ENCODE measurements at places on chromosomes 3 and 15.
A peak's percentile ranks its signal among the peaks of the same experiment; 100 is the strongest.

GRCh38 chr3:15923640-15924405, 126.0 kb upstream of the ANKRD28 start:
- no peak for DNase-seq

DNA sequence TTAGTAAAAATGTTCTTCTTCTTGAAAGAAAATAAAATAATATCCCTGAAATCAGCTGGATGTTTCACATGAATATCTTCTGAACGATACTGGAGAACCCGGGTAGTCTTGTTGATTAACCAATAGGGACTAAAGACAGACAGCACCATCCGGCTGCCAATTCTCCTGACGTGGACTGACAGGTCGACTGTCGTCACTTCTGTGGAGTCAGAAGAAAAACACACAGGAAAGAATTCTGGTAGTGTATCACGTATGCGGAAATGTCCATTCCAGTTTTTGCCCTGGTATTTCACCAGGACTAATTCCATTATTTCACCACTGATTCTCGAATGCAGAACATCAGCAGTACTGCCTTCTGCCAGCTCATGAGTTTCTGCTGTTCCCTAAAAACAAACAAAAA, 144.6 kb downstream of the VPS13C start:
- DNase-seq = no peak

DNA sequence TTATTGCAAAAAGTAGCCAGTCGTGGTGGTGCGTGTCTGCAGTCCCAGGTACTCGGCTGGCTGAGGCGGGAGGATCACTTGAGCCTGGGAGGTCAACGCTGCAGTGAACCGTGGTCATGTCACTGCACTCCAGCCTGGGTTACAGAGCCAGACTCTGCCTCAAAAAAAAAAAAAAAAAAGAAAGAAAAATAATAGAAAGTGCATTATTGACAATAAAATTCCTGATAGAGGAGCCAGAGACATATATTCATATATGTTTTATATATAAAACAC, 43.6 kb upstream of the PYDC2 start:
- DNase-seq = no peak

DNA sequence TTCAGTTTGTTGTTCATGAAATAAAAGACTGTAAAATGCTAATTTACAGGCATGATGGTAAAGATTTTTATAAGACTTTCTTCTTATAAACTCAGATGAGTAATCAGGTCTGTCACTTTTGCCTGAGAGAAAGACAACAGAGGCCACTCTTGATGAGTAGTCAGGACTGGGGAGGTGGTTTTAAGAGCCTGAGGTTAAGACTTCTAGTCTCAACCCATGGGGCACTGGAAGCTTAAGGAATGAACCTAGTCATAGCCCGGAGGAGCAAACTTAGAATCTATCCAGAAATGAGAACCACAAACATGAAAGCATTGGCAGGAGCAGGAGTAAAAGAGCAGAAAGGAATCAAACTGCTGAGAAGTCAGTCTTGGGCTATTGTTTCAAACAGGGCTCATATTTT, 846.3 kb upstream of the ARPP21 start:
- DNase-seq = no peak

- DNase-seq = no peak
These were observed 203.0 kb downstream of the AKAP13 start for GRCh38 chr15:85583442-85583841.

DNA sequence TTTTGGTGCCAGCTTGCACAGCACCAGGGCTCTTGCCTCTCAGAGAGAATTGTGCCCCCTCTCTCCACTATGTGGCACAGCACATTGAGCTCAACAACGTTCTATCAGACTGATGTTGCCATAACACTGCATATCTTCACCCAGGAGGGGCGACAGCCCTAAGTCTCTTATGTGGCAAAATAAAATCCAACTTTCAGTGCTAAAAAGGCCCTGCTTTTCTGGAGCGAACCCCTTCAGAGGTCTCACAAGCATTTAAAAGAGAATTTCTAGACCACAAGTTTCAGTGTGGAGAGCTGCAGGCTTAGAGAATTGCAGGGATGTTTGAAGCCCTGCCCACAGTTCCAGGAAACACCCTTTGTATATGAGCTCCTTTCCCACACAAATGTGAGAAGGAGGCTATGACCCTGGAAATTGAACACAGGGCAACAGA, 85.5 kb downstream of the LIPC start:
- no peak for DNase-seq

GRCh38 chr3:138902171-138902570, 44.8 kb downstream of the FOXL2 start:
- DNase-seq = no peak

- DNase-seq = no peak
These were observed 773.1 kb upstream of the NR2F2 start for GRCh38 chr15:95557226-95558046.

DNA sequence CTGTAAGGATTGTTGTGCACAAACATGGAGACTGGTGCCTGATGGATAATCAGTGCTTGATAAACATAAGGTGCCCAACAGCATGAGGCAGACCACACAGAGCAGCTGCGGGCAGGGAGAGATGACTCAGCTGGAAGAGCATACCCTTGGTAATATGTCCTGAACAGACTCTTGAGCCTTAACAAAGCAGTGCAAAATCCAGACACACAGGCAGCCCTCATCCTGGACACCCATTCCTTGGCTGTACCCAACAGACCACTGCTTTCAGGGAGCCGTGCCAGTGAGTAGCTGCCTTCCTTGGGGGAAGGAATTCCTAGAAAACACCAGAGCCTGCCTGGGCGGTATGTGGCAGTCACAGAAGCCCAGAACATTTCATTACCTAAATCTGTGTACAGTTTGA, 156.2 kb downstream of the CLSTN2 start:
- no peak for DNase-seq

DNA sequence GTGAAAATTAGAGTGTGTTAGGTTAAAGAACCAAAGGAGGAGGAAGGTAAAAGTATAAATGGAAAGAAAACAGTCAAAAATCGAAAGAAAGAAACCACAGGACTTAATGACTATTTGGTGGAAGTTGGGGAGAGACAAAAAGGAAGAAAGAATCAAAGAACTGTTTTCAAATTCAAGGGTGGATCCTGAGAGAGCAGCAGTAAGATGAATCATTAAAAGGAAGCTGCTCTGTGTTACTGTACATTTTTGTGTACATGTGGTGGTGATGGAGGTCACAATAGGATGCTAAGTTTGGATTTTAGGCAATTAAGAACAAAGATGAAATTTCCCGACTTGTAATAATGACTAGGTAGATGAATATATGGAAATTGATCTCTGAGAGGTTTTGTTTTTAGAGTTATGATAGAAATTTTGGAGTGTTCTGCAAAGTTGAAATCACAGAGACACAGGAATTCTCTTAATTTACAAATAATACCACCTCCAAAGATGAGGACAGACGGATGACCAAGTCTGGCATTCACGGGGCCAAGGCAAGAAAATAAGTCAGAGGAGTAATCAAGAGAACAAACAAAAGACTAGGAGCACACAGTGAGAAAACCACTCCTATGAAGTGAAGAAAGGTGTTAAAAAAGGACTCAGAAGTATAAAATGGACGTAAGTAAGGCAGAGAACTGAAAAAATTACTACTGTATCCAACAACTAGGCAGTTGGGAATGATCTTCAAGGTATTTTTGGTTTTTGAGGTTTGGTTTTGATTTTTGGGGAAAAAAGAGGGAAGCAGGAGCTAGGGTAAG, 7.1 kb downstream of the DHX36 start:
- DNase-seq = no peak

- DNase-seq = no peak
These were observed 129.8 kb downstream of the MINAR1 start for GRCh38 chr15:79561982-79562381.

- no peak for DNase-seq
These were observed 15.0 kb downstream of the EPHB1 start for GRCh38 chr3:134810052-134810435.

- DNase-seq = no peak
These were observed 1226.4 kb downstream of the NSUN3 start for GRCh38 chr3:95289295-95289694.

- no peak for DNase-seq
These were observed 25.8 kb downstream of the RAF1 start for GRCh38 chr3:12638105-12638504.

DNA sequence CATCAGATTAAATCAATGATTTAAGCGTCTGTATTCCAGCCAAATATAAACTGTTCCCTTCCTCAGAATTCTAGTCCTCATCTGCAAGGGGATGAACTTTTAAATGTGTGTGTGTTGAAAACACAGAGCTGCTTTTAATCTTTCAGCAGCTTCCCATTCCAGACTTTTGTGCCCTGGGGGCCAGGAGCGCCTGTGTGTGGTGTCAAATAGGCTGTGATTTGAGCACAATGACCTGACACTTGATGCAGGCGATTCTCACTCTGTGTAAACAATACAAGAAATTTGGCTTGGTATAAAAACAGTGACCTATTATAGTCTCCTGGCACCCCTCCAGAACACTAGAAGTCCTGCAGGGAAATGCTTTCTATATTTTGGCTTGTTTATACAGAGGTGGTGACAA, 274.6 kb upstream of the ROPN1 start:
- DNase-seq = peak; percentile 46

- peak; percentile 37 for DNase-seq
These were observed 5.7 kb downstream of the FURIN start for GRCh38 chr15:90873998-90874605.

GRCh38 chr3:6825524-6825923, 35.4 kb upstream of the GRM7 start:
- no peak for DNase-seq

GRCh38 chr3:40379674-40380306, 7.2 kb upstream of the ENTPD3 start:
- no peak for DNase-seq

DNA sequence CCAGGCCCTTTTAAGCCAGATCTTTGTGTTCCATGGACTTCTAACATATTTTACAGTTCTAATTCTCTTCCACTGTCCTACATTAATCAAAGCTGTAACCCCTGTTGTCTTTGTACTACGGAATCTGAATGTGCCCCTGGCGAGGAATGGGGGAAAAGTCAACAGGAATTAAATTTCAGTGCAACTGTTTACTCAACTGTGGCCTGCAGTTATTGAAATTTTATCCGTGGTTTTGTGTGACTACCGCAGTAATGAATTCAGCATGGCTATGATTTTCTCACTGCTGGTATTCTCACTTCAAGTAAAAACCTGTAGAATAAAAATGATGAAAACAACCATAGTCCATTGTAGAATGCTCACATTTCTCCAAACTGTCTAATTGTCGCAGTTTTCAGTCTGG, 388.0 kb downstream of the FOXP1 start:
- no peak for DNase-seq

DNA sequence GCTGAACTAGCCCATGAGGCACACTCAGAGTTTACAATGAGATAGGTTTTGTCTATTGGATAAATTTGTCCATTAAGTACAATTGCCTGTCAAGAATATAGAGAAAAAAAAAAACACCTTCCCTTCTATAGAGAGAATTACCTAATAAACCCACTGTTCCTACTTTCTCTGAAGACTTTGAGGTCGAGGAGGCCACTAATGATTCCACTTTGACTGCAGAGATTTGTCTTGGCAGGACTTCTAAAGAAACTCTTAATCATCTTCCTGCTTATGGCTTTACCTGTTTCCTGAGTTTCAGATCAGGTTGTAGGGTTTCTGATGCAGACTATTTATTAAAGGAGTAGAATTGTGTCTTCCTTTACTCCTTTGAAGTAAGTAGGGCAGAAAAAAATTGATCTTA, 342.4 kb upstream of the KCNMB2 start:
- DNase-seq = no peak

DNA sequence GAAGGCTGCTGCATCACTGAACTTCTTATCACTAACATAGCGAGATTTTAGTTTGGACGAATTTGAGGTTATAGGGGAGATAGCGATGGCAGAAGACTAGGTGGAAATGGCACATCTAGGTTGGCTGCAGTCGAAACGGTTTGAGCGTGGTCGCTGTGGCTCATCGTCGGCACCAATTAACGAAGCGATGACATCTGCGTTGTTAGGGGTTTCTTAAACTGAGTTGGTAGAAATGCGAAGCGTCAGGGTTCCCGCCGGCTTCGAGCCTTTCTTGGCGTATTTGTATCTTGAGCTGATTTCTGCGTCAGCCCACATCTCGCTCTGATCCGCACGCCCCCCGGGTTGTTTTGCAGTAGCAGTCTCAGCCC, 319 bp downstream of the LNP1 start:
- no peak for DNase-seq

DNA sequence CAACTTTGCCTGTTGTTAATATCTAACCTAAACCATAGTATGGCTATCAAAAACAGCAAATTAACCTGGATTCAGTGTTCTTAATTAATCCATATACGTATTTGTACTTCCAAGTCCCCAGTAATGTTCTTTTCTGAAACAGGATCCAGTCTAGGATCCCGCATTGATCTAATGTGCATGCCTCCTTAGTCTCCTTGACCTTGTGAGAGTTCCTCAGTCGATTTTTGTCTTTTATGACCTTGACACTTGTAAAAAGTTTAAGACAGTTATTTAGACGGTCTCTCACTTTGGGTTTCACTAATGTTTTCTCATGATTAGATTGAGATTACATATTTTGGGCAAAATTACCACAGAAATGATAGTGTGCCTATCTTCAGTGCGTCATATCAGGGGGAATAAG, 69.4 kb downstream of the TGFBR2 start:
- no peak for DNase-seq

GRCh38 chr3:31636049-31636448, 103.3 kb downstream of the STT3B start:
- DNase-seq = no peak

GRCh38 chr3:129927072-129927471, 33.6 kb upstream of the TMCC1 start:
- no peak for DNase-seq

DNA sequence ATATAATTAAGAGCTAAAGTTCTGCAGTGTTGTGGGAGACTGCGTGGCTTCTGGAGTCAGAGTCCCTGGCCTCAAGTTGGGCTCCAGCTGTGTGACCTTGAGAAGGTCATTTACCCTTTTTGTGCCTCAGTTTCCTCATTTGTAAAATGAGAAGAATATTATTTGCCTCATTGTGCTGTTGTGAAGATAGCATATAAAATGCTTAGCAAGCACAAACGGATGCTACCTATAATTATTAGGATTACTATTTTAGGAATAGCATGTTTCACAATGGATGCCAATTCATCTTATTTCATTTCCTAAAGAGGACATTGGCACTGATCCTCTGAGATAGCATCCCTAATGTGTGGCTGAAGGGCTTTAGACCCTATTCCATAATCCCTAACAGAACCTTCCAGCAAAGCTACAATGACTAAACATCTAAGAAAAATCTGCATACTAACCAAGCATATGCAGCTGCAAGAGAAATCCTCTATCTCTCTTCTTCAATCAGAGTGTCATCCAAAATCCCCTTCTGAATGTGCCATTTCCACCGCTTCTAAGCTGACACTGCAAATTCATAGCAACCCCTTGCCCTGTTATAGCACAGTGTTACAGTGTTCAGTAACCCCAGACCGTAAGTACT, 148.3 kb downstream of the RBMS3 start:
- no peak for DNase-seq

GRCh38 chr3:133881492-133881891, 14.2 kb downstream of the RAB6B start:
- DNase-seq = no peak

- DNase-seq = no peak
These were observed 98.9 kb upstream of the TLE3 start for GRCh38 chr15:70196372-70197316.

- DNase-seq = no peak
These were observed 207.0 kb downstream of the NTRK3 start for GRCh38 chr15:88049506-88049905.

- no peak for DNase-seq
These were observed 16.1 kb downstream of the CPOX start for GRCh38 chr3:98577178-98577895.

- no peak for DNase-seq
These were observed 425.0 kb downstream of the TIGIT start for GRCh38 chr3:114718898-114719210.

GRCh38 chr15:24075420-24076089, 388.4 kb upstream of the NDN start:
- DNase-seq = no peak

All from NCI-H774 (cell line).